ENCODE measurements at places on chromosomes 16 and 17. TPM values are rescaled to one million over a fixed set of nuclear protein-coding genes. Genes with fewer than 3 reads are reported as not detected.

- peak; percentile 33 for DNase-seq
These were observed 270.0 kb upstream of the PSMD7 start for GRCh38 chr16:74026373-74027281.

The SP6 gene
- polyA plus RNA-seq, result 1.2 TPM

GRCh38 chr16:31453255-31454204 lies 5.8 kb upstream of the ARMC5 start:
- DNase-seq, result peak; percentile 74

DNA sequence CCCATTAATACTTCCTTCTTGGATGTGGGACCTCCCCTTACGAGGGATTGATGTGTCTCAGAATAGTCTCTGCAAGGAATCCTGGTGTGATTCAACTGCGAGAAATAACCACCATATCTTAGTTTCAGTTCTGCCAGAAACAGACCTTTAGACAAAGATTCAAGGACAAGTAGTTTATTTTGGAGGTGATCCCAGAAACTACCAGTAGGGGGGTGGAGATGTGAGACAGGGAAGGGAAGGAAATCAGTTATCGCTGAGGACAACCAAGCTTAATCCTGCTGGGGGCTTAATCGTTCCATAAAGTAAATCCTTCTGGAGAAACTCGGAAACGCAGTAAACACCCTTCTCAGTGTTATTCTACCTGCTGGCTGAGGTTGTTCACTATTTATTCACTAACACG lies 5.0 kb upstream of the SDR42E1 start:
- no peak for DNase-seq

GRCh38 chr17:72370819-72371218 lies 250.0 kb downstream of the SOX9 start:
- DNase-seq, result no peak

- no peak for DNase-seq
These were observed 9.0 kb upstream of the MAPK3 start for GRCh38 chr16:30131869-30132475.

GRCh38 chr16:56019274-56019673 lies 144.1 kb upstream of the CES5A start:
- DNase-seq, result no peak

- DNase-seq, result no peak
These were observed 71.8 kb downstream of the ABHD15 start for GRCh38 chr17:29495011-29495410.

DNA sequence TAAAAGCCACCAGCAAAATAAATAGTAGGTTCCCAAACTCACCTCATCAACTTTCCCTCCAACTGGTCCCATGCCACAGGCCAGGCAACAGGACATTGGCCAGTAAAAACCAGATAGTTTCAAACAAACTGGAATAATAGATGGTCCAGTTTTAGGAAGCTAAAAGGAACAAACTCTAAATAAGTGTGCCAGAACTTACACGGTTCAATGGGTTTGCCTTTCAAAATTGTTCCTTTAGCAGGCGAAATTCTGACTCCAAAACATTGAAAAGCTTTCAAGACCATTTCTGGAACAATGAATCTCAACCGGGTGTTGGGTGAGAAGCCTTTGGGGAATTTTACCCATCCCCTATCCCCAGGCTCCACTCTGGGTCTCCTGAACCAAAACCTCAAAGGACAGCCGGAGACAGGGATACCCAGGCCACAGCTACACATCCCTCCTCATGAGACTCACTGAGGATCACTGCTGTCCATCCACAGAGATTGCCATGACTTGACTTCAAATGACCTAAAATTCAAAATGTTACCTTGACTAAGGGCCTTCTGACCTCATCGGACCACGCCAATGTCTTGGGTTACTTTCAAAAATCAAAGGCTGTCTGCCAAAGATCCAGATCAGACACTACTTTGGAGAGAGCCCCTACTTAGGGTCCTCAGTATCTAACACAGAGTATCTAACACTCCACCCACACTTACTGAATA lies 13.0 kb downstream of the AXIN2 start:
- no peak for DNase-seq

The RNF43 gene
- polyA plus RNA-seq, result 0.06 TPM

DNA sequence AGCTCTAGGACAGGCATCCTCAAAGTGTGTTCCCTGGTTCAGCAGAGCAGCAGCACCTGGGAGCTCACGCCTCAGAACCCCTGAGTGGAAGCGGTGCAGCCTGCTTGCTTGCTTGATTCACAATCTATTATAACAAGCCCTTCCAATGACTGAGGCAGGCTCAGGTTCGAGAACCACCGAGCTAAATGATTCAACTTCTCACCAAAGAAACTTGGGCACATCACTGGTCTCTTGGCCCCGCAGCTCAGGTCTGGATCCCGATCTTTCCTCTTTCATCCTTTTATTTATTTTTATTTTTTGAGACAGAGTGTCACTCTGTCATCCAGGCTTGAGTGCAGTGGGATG lies 24.5 kb downstream of the CLUH start:
- no peak for DNase-seq

- DNase-seq, result no peak
These were observed 293.3 kb downstream of the CEP112 start for GRCh38 chr17:65898651-65899050.

DNA sequence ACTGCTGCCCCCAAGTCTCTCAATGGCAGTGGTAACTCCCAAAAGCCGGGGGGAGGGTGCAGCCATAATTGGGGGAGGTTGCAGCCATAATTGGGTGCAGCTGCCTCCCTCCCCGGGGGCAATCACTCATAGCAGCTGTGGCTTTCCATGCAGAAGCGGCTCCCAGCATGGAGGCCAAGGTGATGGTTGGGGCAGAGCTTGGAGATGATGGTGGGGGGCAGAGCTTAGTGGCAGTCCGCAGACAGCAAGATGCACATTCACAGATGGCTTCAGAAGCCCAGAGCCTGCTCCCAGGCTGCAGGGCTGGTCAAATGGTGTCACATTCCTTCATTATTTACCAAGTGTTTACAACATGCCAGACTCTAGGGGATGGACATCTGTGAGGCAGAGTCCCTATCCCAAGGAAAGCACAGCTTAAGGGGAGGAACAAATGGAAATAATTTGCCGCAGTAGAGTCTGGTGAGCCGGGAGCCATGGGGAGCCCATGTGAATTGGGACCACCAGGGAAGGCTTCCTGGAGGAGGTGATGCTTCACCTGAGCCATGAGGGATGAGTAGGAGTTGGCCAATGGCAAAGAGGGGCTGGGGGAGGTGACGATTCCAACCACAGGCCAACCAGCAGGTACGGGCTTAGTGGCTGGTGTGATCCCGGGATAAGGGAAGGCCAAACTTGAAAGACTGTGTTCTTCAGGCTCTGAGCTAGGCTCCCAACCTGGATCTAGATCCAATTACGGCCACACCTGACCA lies 8.1 kb downstream of the DOC2B start:
- DNase-seq, result peak; percentile 51

The UNC45B gene
- polyA plus RNA-seq, result 162 TPM

DNA sequence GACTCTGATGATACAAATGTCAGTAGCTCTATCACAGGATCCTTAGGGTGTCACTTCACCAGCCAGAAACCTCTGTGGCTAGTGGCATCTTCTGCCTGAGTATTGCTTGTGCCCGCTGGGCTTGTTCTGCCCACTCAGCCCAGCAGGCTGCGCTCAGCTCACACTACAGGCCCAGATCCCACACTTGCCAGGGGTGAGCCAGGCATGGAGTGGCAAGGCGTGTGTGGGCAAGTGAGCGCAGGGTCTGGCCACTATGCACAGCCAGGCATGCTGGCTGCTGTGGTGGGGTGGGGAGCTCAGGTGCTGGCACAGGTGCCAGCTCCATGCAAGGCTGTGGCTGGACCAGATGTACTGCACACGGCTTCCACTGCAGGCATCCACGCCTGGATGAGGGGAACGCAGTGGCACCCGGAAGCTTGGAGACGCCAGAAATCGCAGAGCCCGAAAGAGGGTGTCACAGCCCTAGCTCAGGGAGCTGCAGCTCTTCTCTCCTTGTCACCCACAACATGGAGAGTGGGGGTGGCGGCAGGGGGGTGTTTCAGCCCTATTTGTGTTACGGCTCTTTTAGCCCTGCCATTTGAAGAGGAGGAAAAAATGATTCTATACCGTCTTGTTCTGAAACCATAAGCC lies 10.2 kb downstream of the CFAP97D1 start:
- no peak for DNase-seq
